ENCODE measurements at places on chromosomes 4 and X. TPM values are rescaled to one million over a fixed set of nuclear protein-coding genes. Genes with fewer than 3 reads are reported as not detected.
A peak's percentile ranks its signal among the peaks of the same experiment; 100 is the strongest.

The CACNA1F gene
- total RNA-seq = not detected

DNA sequence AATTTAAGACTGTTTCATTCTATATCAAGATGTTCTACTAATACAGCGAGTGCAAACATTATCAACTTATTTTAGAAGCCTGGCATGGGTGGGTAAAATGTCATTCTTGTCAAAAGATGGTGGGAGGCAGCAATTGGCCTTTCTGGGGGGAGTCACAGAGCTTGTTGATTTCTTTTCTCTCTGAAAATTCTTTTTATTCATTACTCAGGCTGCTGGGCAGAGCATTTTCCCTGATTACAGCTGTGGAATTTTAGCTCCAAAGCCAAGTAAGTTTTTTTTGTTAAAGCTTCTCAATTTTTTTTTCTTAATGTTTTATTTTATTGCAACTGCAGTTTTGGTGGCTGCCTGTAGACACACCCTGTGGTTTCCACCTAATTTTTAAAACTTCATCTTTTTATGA, 50.4 kb downstream of the GPC4 start:
- no peak for DNase-seq

DNA sequence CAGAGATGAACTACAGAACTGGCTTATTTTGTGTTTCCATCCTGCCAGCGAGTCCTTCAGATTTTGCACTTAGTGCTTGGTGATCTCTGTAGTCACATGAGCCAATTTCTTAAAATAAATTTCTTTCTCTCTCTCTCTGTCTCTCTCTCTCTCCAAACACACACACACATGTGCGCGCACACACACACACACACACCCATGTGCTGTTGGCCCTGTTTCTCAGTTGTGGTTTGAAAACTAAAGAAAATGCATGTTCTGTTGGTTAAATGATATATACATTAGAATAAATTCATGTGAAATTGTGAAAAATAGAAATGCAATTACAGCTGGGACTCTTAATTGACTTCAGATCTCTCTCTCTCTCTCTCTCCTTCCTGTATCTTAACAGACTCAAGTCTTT, 399.3 kb downstream of the FAT4 start:
- DNase-seq = no peak

- DNase-seq = peak; percentile 6
Measured at GRCh38 chr4:77538144-77538543, 67.5 kb upstream of the CXCL13 start.

The CCNQ gene
- 27.6 TPM for total RNA-seq

All from IMR-90 (cell line).